ENCODE measurements at places on chromosomes 2 and 18. TPM values are rescaled to one million over a fixed set of nuclear protein-coding genes. Genes with fewer than 3 reads are reported as not detected.

Gene TBR1
- 2.0 TPM for total RNA-seq

- peak; percentile 83 for DNase-seq
Observed at GRCh38 chr2:190802129-190802528, 78.5 kb upstream of the GLS start.

GRCh38 chr2:186612026-186612425, 22.2 kb downstream of the ITGAV start:
- no peak for DNase-seq

DNA sequence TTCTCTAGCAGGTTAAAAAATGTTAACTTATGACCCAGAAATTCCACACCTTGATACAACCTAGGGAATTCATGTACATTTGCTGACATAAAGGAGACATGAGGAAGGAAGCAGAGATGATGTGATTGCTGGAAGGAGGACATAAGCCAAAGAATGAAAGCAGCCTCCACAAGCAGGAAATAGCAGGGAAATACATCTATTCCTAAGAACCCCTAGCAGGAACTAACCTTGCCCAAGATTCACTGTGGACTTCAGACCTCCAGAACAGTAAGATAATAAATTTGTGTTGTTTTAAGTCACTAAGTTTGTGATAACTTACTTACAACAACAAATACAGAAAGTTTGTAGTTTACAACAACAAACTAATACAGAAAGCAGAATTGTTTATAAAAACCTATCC, 4.6 kb upstream of the DSG4 start:
- no peak for DNase-seq
